ENCODE measurements at places on chromosomes 16 and 17.
A peak's percentile ranks its signal among the peaks of the same experiment; 100 is the strongest.

- peak; percentile 50 for DNase-seq
These were observed 996 bp downstream of the MLKL start for GRCh38 chr16:74699666-74700065.

- DNase-seq = no peak
These were observed 7.8 kb upstream of the BIRC5 start for GRCh38 chr17:78206298-78206697.

DNA sequence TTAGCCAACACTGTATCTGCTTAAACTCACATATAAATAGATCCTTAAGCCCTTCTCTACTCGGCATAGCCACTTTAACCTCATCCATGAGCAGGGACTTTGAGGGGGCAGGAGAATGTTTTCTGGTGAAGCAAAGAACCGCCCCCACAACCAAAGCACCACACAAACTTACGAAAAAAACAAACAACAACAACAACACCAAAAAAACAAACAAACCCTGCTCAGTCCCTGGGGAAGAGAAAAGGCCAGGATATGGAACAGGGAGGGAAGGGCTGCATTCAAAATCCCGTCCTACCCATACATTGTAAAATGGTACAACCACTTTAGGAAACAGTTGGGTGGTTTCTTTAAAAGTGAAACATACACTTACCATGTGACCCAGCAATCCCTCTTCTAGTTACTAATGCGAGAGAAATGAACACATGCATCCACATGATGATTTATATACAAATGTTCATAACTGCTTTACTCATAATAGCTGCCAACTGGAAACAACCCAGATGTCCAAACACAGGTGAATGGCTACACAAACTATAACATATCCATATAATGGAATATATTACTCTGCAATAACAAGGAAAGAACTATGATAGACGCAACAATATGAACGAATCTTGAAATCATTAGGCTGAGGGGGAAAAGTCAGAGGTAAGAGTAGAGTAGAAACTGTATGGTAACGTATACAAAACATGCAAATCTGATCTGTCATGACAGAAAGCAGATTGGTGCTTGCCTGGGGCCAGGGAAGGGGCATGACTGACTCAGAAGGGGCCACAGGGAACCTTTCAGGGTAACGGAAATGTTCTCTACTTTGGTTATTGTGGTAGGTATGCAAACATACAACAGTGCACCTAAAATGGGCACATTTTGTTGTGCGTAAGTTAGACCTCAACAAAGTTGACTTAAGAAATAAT lies 37.7 kb upstream of the TOB1 start:
- no peak for DNase-seq

DNA sequence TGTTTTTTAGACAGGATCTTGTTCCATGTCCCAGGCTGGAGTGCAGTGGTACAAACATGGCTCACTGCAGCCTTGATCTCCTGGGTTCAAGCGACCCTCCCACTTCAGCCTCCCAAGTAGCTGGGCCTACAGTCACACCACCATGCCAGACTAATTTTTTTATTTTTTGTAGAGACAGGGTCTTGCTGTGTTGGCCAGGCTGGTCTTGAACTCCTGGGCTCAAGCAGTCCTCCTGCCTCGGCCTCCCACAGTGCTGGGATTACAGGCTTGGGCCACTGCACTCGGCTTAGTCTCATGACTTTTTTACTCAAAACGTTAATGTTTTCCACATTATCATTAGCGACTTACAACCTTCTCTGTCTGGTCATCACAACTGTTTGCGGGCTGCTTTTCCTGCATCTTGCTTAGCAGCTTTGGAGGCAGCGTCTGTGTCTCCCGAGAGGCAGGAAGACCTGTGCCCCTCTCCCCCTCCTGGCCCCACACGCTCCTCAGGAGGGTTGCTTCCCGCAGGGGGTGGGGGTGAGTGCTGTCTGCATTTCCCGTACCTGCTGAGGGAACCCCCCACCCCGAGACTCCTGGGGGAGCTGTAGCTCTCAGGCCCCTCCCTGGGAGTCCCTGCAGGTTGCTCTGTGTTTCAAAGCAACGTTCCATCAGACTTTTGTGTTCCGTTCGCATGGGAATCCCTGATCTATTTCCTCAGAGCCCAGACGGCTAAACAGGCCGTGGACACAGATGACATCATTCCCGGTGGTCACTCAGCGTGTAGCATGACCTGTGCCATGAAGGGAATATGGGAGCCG lies 52.6 kb downstream of the PGS1 start:
- no peak for DNase-seq

- no peak for DNase-seq
These were observed 34.6 kb upstream of the TNRC6C start for GRCh38 chr17:77923776-77924513.

- DNase-seq = peak; percentile 91
These were observed 1.2 kb downstream of the TMC6 start for GRCh38 chr17:78127239-78127887.

DNA sequence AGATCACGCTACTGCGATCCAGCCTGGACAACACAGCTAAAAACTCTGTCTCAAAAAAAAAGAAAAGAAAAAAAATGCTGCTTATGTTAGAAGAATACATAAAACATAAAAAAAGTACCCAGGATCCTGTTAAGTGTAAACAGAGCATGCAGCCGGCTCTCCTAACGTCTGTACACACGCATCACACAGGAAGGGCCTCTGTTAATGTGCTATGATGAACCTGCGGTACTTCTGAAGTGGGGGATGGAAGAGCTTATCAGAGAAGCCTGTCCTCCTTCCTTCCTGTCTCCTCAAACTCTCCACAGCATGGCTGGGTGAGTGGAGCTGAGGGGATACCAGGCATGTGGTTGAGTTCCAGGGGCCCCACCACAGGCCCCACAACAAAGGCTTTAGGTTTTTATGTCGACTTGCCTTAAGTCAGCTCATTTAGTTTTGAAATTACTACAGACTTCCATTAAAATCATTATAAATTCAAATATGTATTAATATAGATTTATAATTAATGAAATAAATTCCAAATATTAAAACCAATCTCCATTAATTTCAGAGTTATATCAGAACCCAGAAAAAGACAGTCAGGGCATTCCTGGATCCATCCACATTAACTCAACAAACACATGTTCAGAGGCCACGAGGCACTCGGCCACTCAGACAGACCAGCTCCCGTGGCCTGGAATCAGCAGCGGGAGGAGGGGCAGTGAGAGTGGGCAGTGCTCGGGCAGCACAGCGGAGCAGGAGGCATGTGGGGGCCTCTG lies 11.7 kb downstream of the CCDC57 start:
- no peak for DNase-seq

Data from NB4 (cell line).